ENCODE measurements at places on chromosomes 13 and 19.

GRCh38 chr13:30371649-30372265, 50.5 kb upstream of the UBE2L5 start:
- DNase-seq = no peak

GRCh38 chr13:113907635-113908617, 44.0 kb upstream of the GAS6 start:
- peak; percentile 80 for DNase-seq

- DNase-seq = no peak
Measured at GRCh38 chr19:57338877-57339276, 12.2 kb upstream of the ZNF304 start.

GRCh38 chr19:43667876-43668405, 2.0 kb downstream of the PLAUR start:
- DNase-seq = no peak

DNA sequence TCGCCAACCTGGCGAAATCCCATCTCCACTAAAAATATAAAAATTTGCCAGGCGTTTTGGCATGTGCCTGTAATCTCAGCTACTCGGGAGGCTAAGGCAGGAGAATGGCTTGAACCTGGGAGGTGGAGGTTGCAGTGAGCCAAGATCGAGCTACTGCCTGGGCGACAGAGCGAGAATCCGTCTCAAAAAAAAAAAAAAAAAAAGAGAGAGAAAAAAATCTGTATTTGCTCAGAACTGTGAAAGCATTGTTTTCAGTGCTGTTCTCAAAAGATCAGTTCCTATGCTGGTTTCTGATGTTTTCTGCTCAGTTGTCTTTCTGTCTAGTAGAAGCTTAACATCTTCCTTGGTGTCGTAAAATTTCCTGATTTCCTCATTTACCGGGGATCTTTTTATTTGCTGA, 2.5 kb downstream of the SF3A2 start:
- DNase-seq = no peak

GRCh38 chr13:34462843-34463242, 479.2 kb upstream of the NBEA start:
- DNase-seq = no peak

DNA sequence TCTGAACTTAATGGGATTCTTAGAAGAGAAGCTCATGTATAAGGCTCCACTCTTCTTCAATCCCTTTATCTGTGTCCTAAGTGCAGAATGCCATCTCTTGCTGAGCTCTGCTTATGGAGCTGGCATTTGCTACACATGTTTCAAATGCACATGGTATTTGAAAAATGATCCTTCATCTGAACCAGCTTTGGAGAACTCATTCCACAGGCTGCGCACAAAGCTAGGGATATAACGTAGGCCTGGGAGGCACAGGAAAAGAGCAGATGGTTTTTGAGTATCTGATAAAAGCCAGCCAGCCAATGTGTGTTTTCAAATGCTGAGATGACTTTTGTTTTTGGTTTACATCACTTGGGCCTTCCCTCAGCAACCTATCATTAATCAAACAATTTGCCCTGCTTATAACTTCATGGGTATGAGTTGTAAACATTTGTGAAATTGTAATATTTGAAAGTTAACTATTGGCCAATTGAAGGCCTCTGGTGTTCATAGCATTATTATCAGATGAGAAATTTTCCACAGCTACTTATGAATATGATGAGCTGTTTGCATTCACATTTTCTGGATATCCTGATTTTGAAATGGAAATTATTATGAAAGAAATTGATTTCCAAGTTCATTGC, 729.0 kb downstream of the FGF9 start:
- no peak for DNase-seq

DNA sequence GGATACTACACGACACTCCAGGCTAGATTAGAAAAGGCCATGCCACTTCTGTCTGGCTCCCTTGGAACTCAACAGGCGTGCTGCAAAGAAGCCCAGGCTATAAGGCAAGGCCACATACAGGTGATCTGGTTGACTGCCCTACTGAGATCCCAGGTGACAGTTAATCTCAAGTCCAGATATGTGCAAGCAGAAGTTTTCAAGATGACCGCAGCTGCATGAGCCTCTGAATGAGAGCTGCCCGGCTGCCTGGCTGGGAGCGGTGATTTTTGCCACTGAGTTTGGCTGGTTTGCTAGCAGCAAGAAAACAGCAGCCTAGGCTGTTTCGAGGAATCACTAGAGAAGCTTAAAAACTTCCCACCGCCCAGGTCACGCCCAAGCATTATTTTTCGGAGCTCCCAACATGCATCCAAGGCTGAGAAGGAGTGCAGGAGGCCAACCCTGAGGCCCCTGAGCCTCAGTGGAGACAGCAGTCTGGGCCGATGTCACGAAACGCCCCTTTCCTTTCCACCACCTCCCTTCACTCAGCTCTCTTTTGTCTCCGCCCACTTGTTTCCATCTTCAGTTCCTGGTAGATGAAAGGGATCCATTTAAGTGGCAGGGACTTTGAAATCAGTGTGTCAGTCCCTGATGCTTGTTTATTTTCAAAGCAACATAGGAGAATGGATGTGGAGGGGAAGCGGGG, 14.0 kb upstream of the URI1 start:
- DNase-seq = no peak

DNA sequence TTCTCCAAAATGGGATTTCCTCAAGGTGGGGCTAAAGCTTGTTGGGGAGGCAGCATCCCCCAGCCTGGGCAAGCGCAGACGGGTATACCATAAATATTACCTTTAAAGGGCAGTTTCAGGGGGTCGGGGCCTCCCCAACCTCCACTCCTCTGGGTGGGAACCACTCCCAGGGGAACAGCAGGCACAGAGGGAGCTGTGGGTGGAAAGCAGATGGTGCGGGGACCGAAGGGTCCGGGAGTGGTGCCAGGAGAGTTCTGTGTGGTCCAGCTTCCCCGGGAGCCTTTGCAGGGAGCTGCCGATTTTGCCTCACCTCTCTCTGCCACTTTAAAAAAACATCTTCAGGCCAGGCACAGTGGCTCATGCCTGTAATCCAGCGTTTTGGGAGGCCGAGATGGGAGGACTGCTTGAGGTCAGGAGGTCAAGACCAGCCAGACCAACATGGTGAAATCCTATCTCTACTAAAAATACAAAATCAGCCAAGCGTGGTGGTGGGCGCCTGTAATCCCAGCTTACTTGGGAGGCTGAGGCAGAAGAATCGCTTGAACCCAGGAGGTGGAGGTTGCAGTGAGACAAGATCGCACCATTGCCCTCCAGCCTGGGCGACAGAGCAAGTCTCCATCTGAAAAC, 5.5 kb downstream of the MAST3 start:
- peak; percentile 21 for DNase-seq

DNA sequence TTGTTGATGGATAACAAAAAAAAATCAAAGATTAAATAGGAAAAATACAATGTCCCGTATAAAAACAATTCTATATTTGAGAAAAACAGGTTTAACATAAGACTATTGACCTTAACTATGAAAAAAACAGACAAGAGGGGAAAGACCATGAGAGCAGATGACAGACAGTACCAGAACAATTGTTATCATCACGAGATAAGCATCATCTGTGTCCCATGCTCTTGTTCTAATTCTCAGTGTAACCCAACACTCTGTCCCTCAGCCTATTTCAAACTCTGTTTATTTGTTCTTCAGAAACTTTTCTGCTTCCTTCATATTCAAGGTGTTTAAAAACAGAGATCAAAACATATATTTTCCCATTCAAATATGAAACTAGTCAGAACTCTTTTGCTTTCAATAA, 216.4 kb downstream of the PCDH9 start:
- DNase-seq = no peak

DNA sequence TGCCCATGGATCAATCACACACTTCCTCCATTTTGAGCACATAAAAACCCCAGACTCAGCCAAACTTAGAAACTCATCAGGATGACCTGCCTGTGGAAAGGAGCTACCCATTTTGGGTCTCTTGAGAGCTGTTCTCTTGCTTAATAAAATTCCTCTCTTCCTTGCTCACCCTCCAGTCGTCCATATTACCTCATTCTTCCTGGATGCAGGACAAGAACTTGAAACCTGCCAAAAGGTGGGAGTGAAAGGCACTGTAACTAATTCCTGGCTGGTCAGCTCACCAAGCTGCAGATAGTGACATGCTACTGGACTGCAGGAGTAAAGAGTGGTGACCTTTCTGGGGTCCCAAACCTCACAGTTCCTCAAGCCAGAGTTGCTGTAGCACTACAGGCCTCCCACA, 20.2 kb downstream of the LIG4 start:
- DNase-seq = no peak

- DNase-seq = no peak
Measured at GRCh38 chr19:34403784-34404108, 453 bp upstream of the PDCD2L start.

- no peak for DNase-seq
Measured at GRCh38 chr13:20512042-20512683, 13.5 kb downstream of the CRYL1 start.

DNA sequence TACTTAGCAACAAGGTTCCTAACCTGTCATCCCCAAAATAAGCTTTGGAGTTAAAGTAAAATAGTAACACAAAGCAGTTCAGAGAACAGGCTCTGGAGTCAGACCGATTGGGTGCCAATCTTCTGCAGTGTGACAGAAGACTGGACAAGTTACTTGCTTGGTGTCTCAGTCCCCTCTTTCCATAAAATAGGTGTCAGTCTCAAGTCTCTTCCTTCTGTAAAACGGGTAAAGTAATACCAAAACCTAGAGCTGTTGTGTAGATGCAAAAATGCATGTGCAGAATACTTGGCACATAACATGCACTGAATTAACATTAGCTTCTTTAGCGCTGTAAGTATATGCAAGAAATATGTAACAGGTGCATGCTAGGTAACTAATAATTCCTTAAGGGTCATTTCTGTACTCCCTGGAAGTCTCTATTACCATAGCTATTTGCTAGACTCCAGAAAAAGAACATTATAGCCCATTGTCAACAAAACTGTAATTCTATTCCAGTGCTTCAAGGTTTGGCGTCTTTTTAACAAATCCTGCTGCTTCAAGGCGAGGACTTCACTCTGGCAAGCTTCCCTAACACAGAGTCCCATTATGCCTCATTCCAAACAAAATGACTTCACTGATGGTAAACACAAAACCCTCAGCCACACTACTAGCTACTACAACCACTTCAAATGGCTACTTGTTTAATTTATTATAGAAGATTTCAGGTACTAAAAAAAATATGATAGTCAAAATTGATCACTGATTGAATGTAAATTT, 32.8 kb downstream of the ELF1 start:
- DNase-seq = peak; percentile 12

DNA sequence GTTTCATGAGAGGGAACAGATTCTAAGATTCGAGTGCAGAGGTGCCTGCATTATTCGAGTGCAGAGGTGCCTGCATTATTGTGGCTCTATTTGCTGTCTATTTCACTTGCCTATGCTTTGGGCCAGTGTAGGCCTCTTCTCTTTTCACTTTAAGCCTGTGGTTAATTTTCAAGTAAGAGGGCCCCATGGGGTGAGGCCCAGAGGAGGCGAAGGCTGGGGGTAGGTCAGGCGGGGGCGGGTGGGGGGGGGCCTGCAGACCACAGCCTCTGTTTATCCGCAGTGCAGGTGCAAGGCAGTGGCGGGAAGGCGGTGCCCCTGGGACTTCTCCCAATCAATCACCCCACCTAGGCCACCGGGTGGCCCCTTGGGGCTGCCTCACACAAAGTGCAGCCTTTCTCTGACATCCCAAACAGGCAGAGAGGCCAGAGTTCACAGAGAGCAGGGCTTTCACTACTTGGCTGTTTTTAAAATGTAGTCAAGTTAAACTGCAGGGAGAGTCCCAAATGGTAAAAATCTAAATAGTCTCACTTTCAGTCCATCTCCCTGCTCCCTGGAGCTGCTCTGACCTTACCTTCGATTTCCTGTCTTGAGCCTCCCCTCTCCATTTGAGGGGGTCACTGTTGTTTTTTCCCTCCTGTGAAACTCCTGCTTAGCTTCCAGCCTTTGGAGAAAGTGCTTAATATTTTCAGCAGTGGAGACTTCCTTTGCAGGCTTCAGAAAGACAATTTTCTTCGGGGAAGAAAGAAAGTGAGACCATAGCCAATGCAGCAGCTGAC, 249.0 kb downstream of the DLEU7 start:
- no peak for DNase-seq
